Activated CD4-positive, alpha-beta T cell treated with anti-CD3 and anti-CD28 coated beads for 36 hours (primary cell): ENCODE measurements at places on chromosomes 7 and 10. TPM values are rescaled to one million over a fixed set of nuclear protein-coding genes. Genes with fewer than 3 reads are reported as not detected.

BPGM gene
- total RNA-seq = 18.6 TPM

SAP25 gene
- total RNA-seq = 9.9 TPM

HABP2 gene
- total RNA-seq = not detected

KCNIP2 gene
- 2.7 TPM for total RNA-seq

- H3K27ac ChIP-seq = no peak overlapping the region
- H3K4me3 ChIP-seq = no peak overlapping the region
- H3K27me3 ChIP-seq = no peaks in the 10 kb centered on the region
- no peak for DNase-seq
- no peaks in the 10 kb centered on the region for H3K4me1 ChIP-seq
These were observed 135.2 kb downstream of the GPR37 start for GRCh38 chr7:124630395-124630794.

DNA sequence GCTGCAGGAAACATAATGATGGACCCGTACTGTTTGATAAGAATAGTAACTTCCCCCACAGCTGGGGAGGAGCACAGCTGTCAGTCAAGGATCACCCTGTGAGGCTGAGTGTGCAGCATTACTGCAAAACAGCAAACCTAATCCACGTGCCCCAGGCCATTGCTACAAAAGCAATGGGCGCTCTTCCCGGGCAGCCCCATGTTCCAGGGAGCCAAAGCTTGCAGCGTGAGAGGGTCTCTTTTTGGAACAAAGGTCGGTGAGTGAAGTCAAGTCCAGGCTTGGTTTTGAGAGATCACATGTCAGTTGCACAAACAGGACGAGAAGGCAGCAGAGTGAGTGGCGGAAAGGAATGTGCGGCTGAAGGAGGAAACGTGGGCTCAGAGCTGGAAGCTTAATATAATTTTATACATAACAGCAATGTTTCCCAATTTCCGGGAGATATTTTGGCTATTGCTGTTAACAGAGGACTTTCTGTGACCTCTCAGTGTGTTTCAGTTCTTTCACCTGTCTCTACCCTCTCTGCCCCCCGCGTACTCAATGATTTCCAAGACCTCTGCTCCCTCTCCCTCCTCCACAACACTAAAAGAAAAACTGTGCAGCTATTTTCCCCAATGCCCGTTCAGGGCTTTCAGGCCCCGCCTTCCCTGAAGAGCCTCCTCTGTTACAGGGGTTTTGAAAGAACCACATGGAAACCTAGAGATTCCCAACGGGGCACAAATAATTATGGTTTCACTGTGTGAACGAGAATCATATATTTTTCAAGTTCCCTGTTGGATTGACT lies 128.9 kb downstream of the MTPAP start:
- no peak for DNase-seq
- no peak overlapping the region for H3K4me3 ChIP-seq
- H3K36me3 ChIP-seq = no peaks in the 10 kb centered on the region
- H3K27me3 ChIP-seq = peaks cover 31% of the 10 kb centered on the region
- no peak overlapping the region for H3K27ac ChIP-seq
- peaks cover 9% of the 10 kb centered on the region for H3K4me1 ChIP-seq

- DNase-seq = no peak
- H3K27me3 ChIP-seq = peaks cover 26% of the 10 kb centered on the region
- H3K36me3 ChIP-seq = no peaks in the 10 kb centered on the region
These were observed 21.3 kb downstream of the GRM8 start for GRCh38 chr7:127231415-127231814.

GRCh38 chr7:27297356-27297755 lies 54.8 kb downstream of the EVX1 start:
- no peaks in the 10 kb centered on the region for H3K4me1 ChIP-seq
- no peak overlapping the region for H3K4me3 ChIP-seq
- H3K27ac ChIP-seq = no peak overlapping the region

DNA sequence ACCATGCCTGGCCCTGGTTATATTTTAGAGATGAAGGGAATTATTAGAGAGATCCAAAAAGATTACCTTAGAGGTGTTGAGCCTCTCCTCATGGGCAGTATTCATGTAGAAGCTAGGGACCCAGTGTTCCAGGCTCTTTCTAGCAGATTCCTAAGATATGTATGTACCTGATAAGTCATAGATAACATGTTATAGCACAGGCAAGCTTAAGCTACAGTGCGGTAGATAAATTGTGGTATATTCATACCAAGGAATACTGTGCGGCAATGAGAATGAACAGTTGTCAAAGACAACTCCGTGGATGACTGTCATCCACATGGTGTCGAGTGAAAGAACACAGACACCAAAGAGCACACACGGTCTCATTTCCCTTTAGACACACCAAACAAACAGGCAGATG lies 53.1 kb downstream of the TACR2 start:
- peaks cover 47% of the 10 kb centered on the region for H3K36me3 ChIP-seq
- DNase-seq = no peak
- peaks cover 47% of the 10 kb centered on the region for H3K4me1 ChIP-seq
- no peaks in the 10 kb centered on the region for H3K27me3 ChIP-seq
- H3K4me3 ChIP-seq = no peak overlapping the region
